ENCODE measurements at places on chromosomes 16 and 17.

DNA sequence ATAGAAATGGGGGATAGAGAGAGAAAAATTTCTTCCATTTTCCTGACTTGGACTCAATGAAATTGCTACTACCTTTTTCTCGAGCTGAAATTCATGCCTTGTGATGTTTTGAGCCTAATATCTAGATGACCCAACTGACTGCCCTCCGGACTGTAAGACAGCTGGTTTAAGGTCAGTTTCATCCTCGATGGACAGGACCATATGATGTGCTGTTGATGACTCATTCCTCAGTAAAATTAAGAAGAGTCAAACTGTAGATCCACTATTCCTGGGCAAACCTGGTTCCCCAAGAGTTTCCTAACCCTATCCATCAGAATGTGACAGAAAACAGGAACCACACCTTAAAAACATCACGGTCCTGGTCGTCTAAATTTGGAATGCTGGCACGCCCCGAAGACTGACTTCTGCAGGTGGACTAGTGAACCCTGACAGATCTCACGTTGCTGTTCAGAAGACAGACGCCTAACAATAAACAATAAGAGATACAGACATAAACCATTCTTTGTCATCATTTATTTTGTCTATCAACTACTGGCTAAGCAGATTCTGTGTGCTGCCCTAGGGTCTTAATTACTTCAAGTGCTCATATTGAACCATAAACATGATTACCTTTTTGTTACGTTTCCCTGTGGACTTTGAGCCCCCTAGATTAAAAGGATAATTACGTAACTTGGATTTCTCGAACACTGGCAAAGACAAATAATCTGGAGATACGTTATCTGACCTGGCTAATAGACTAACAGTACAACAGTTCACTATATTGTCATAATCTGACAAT is 45.1 kb upstream of the NOS2 start:
- DNase-seq = no peak

DNA sequence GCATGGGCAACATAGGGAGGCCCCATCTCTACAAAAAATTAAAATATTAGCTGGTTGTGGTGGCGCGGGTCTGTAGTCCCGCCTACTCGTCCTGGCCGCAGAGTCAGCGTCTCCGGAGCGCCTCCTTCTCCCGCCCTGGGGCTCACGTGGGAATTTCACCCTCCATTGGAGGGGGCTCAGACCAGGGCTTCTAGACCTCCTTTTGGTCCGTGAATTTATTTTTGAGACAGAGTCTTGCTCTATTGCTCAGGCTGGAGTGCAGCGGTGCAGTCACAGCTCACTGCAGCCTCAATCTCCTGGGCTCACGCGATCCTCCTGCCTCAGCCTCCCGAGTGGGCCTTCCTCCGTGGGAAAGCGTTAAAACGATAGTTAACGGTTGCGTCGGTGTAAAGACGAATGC is 394 bp upstream of the NME4 start:
- DNase-seq = no peak

DNA sequence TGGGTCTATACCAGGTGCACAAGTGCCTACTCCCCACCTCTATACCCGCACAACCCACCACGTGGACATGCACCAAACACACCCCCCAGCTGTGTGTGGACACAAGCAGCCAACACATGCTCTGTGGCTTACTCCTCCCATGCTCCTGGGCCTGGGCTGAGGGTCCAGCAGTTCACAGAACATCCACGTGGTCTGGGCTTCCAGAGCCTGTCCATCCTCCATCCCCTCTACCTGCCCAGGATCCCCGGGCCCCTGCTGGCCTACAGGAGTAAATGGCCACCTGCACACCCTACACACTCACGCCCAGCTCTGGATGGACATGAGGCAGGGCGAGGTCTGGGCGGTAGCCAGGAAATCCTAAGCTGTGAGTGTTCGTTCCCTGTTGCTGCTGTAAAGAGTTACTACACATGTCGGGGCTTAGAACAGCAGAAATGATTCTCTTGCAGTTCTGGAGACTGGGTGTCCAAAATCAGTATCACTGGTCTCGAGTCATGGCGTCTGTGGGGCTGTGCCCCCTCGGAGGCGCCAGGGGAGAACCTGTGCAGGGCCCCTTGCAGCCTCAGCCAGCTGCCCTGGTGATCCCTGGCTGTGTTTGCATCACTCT is 15.0 kb upstream of the RAI1 start:
- no peak for DNase-seq

GRCh38 chr17:30238387-30239088 is 3.0 kb upstream of the SLC6A4 start:
- DNase-seq = no peak

DNA sequence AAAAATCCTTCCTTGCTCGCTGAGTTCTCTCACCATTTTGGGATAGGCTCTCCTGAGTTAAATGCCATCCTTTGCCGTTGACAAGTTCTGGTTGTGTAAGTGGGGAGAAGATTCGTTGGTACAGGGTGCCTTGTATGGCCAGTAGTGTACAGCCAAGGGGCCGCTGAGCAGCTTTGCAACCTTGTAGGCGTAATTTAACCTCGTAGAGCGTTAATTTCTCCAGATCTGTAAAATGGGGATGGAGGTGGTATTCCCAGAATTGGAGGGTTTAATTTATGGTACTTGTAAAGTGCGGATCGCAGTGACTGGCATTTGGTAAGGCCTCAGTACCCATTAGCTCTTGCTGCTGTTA is 1.4 kb downstream of the ARSG start:
- no peak for DNase-seq

Data from HFF-Myc (cell line).